AG09319 (cell line): ENCODE measurements at places on chromosomes 5 and 9.

DNA sequence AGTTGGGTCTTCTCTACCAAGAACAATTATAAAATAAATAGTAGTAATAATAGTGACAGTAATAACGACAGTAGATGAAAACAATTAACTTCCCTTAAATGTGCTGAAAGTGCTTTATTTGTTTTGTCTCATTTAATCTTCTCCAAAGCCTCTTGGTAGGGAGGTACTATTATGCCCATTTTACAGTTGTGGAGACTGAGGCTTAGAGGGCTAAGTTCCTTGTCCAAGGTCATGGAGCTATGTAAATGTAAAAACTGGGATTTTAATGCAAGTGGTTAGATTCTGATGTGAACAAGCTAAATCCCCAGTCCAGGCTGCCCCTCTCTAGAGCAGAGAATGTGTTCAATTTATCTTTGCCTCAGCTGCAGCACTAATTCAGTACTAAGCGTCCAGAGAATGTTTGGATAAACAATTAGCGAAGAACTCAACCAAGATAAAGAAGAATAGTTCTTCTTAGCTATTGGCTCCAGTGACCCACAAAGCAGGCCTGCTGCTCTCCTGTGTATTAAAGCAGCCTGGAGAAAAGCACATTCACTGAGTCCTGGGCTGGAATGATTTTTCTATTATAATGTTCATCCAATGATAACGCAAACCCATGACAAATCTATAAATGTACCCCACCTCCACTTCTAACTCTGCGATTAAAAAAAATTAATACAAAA, 68.8 kb downstream of the NPR3 start:
- DNase-seq = no peak

GRCh38 chr9:6877671-6878161, 119.9 kb downstream of the KDM4C start:
- DNase-seq = peak; percentile 0

GRCh38 chr9:99851500-99851822, 29.8 kb downstream of the NR4A3 start:
- DNase-seq = no peak

GRCh38 chr9:69319324-69320025, 5.5 kb upstream of the ENTREP1 start:
- DNase-seq = no peak

GRCh38 chr9:98606730-98607129, 102.0 kb downstream of the GABBR2 start:
- no peak for DNase-seq

GRCh38 chr9:84736536-84736935, 67.0 kb downstream of the NTRK2 start:
- no peak for DNase-seq

DNA sequence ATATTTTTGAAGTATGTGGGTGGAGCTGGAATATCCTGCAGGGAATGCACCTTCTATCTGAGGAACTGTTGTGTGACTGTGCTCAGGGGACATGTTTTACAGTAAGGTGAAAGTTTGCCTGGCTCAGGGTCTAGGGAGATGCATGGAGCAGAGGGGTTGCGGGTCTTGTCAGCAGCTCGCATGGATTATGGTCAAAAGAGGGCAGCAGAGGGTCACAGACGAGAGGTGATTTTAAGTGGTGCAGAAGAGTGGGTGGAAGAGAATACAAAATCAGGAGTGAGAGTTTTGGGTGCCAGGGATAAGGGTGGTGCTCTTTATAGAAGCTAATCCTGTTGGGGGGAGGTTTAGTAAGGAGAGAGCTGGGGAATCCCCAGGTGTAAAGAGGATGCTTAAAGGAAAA, 53.5 kb upstream of the GRIN3A start:
- no peak for DNase-seq

GRCh38 chr9:4415281-4415680, 75.0 kb upstream of the SLC1A1 start:
- DNase-seq = no peak

DNA sequence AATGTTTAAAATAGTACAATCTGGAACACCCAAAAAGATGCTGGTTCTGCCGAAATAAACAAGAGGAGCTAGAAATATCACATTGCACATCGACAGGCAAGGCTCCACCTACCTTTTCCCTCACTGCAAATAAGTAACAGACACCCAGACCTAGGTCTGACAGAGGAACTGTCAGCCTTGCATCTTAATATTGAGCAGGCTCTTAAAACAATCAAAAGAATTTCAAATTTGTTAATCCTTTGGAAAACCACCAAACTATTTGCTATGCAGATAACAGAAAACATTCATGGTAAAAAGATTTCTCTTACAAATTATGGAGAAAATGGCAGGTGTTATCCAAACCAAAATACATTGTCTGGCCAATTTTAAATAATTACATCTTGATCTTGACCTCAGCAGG, 71.3 kb downstream of the FRMD3 start:
- no peak for DNase-seq

DNA sequence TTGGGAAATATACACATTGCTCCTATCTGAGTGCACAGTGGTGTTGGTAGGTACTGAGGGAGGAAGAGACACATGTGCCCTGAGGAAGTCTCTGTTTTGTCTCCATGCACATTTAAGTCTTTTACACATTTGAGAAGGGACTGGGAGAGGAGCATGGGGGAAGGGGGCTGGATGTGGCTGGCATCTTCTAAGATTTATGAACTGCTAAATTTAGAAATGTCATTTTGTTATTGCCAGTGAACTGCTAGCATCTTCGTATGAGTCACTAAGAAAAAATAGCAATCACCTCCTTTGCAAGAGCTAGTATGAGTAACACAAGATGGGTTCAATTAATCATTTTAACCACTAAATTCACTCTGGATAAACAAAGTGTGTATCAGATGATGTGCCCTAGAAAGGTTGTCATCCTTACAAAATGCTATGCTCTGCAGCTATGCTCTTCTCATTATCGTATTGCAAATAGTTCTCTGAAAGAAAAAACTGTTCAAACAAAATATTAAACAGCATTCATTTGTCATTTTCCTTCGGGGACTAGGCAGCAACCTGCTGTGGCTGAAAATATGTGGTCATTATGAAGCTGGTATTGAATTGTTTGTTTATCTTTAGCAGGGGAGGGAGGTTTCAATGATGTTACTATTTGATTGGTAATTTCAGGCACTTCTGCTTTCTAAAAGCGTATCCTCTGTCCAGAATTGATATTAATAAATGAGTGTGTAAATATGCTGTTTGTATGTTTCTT, 236.5 kb downstream of the DMRTA1 start:
- peak; percentile 52 for DNase-seq

DNA sequence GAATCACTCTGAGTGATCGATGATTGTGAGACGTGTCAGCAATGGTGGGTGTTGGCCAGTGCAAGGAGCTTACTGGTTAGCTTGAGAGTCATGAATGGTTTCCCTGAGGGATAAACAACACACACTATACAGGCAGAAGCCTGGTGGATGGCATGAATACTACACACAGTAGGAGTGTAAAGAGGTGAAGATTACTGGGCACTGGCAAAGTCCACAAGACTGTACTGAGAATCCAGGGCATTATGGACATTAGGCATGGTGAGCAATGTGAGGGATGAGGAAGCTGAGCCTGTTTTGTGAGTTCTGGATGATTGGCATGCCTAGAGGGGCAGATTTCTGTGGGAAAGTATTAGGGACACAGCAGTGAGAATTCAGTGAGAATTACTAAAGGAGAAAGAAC, 71.3 kb downstream of the KDM4C start:
- no peak for DNase-seq

DNA sequence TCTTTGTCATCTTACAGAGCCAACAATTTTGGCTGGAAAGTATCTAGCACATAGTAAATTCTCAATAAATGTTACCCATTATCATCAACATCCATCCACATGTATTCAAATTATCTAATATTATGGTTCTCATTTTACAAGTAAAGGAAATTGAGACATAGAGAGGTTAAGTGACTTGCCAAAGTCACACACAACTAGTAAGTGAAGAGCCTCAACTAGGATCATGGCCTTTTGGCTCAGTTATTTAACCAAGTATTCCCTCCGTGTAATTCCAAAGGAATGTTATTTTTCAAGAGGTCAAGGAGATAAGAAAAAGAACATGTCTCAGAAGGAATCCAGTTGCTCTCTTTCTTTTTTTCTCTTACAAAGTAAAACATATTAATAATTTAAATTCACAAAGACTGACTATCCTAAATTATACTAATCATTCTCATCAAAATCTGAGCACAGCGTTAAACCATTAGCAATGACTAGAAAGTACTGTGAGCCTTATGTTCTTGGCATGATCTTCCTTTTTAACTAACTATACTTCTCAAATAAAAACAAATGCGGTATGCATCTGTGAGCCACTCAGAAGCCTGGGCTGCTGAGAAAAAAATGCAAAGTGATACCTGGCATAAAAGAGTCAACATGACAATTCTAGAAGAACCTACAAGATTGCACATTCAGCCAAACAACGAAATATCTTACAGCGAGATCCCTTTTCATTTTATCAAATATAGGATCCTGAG, 350.9 kb downstream of the GLIS3 start:
- no peak for DNase-seq

GRCh38 chr9:18668944-18669343, 195.0 kb downstream of the ADAMTSL1 start:
- no peak for DNase-seq

DNA sequence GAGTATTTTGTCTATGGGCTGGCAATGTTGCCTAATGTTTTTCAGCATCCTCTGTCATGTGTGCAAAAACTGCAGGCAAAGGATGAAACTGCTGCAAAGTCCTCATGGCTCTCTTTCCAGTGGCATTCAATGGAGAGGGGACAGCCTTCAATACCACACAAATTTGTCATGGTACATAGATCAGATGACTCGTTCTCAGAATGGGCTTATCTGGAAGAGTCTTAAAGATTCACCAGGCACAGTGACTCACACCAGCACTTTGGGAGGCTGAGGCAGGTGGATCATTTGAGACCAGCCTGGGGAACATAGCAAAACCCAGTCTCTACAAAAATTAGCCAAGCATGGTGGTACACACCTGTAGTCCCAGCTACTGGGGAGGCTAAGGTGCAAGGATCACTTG, 5.3 kb downstream of the CDKN2AIPNL start:
- DNase-seq = no peak

GRCh38 chr9:14524873-14525515, 168.2 kb downstream of the ZDHHC21 start:
- DNase-seq = no peak

- DNase-seq = no peak
Observed at GRCh38 chr9:107137495-107138202, 145.4 kb upstream of the RAD23B start.

- no peak for DNase-seq
Observed at GRCh38 chr5:1018596-1018995, 10.0 kb downstream of the NKD2 start.

DNA sequence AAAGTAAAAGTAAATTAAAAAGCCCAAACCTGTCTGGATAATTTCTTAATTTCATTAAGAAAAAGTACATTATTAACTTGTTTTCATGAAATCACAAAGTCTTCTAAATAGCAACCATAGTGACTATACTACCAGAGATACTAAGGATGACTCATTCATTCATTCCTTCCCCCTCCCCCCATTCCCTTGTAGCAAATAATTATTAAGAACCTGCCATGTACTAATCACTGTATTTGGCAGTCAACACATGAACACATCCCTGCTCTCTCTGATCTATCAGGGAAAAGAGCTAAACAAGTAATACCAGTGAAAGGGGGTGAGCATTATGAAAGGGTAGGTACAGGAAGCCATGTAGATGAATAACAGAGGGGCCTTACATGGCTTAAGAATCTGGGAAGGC, 203.9 kb downstream of the CWC27 start:
- DNase-seq = no peak

DNA sequence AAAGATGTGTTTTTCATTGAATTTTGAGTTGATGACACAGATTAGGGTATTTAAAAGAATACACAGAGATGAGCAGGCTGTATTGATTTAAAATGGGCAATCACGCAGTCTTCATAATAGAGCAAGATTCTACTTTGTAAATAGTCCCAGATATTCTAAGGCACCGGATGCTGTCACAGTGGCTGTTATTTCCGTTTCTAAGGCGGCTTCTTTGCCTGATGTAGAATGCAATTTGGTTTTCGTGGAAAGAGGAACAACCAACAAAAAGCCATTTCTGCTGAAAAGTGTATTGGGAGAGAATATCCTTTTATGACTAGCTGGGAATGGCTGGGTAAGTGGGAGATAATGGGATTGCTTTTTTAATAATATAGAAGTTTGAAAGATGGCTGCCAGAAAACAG, 17.5 kb downstream of the PRKACG start:
- no peak for DNase-seq

- no peak for DNase-seq
Observed at GRCh38 chr5:138287246-138287645, 12.8 kb upstream of the GFRA3 start.

GRCh38 chr9:123431581-123431980, 75.6 kb downstream of the CRB2 start:
- no peak for DNase-seq

DNA sequence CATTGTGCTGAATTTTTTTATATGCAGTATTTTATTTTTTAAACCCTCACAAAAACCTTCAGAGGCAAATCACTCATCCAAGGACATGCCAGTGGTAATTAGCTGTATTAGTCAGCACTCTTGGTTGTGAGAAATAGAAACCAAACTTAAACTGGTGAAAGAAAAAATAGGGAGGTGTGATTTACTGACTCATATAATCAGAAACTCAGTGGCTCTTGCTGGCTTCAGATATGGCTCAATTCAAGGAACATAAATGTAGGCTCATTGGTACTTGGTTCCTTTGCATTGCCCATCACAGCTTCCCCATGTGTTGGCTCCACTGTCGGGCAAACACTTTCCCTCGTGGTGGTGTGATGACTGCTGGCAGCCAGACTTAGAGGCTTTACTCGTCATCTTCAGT, 497.2 kb downstream of the MAT2B start:
- no peak for DNase-seq

GRCh38 chr9:134669399-134669955, 27.9 kb downstream of the COL5A1 start:
- DNase-seq = no peak

- DNase-seq = no peak
Observed at GRCh38 chr5:53405396-53405795, 75.0 kb upstream of the FST start.

GRCh38 chr5:78649211-78649695, 681 bp upstream of the LHFPL2 start:
- no peak for DNase-seq

DNA sequence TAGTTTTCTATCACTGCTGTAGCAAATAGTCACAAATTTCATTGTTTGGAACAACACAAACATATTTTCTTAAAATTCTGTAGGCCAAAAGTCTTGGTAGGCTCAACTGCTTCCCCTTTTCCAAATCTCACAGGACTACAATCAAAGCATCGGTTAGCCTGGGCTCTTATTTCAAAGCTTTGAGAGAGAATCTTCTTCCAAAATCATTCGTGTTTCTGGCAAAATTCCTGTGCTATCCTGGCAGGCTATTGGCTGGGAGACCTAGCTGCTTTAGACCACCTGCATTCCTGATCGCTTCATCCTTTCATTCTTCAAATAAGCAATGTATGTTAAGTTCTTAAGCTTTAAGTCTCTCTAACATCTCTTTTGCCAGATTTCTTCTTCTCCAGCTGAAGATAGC, 629.8 kb upstream of the CDH18 start:
- DNase-seq = no peak
